GM12864 (cell line): ENCODE measurements at places on chromosomes 7 and 10.

DNA sequence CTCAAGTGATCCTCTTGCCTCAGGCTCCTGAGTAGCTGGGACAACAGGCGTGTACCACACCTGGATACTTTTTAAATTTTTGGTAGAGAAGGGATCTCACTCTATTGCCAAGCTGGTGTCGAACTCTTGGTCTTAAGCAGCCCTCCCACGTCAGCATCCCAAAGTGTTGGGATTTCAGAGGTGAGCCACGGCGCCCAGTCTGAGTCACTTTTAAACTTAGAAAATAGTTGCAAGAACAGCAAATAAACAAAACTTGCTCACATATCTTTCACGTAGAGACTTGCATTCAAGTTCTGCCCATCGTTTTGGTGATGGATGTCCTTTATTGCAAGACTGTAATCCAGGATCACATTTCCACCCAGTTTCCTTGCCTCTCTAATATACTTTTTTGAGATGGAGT, 16.6 kb downstream of the GTF2I start:
- DNase-seq, result no peak

DNA sequence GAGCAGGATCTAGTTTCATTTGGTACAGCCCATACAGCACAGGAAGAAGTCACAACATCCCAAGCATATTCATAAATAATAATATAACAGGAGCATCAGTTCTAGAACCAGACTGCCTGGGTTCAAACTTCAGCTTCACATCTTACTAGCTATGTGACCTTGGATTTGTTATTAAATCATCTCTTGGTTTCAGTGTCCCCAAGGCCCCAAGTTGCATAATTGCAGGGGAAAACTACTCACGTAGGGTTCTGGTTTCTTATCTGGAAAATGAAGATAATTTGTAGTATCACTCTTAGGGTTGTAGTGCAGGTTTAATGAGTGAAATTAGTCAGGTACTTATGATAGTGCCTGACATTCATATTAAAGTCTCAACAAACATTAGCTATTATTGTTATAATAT, 5.5 kb upstream of the IQUB start:
- no peak for DNase-seq

- no peak for DNase-seq
Measured at GRCh38 chr10:79223091-79224048, 123.9 kb upstream of the PPIF start.

GRCh38 chr7:25823571-25823970, 328.4 kb upstream of the NFE2L3 start:
- DNase-seq, result no peak

DNA sequence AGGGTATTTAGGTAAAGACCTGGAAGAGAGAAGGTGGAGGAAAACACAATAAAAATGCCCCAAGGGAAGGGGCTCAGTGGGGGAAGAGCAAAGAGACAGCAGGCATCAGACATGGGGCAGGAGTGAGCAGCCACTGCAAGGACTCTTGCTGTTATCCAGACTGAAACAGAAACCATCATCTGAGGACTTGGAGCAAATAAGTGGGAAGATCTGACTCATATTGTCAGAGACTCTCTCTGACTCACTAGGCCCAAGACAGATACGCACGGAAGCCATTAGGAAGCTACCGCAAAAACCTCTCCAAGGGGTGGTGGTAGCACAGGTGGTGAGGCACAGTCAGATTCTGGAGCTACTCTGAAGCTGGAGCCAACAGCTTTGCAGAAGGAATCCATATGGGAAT, 110.7 kb downstream of the RNF32 start:
- DNase-seq, result no peak

- no peak for DNase-seq
Measured at GRCh38 chr10:5470062-5470751, 29.2 kb downstream of the CALML5 start.

DNA sequence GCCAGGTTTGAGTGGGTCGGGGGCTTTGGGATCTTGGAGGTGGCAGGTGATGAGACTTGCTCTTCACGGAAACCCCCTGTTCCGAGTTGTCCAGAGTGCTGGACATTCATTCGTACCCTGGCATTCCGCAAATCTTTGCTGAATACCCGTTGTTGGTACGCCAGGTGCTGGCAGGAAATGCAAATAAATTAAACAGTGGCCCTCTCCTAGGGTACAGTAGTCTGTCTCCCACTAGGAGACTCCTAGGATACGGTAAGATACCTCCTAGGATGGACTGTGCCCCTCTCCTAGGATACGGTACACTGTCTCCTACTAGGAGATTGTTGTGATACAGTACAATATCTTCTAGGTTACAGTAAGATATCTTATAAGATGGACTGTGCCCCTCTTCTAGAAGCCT, 544 bp downstream of the SEC23IP start:
- DNase-seq, result no peak

- DNase-seq, result no peak
Measured at GRCh38 chr10:124308056-124308645, 110.6 kb downstream of the OAT start.

GRCh38 chr7:146346096-146346495, 229.5 kb downstream of the CNTNAP2 start:
- no peak for DNase-seq

DNA sequence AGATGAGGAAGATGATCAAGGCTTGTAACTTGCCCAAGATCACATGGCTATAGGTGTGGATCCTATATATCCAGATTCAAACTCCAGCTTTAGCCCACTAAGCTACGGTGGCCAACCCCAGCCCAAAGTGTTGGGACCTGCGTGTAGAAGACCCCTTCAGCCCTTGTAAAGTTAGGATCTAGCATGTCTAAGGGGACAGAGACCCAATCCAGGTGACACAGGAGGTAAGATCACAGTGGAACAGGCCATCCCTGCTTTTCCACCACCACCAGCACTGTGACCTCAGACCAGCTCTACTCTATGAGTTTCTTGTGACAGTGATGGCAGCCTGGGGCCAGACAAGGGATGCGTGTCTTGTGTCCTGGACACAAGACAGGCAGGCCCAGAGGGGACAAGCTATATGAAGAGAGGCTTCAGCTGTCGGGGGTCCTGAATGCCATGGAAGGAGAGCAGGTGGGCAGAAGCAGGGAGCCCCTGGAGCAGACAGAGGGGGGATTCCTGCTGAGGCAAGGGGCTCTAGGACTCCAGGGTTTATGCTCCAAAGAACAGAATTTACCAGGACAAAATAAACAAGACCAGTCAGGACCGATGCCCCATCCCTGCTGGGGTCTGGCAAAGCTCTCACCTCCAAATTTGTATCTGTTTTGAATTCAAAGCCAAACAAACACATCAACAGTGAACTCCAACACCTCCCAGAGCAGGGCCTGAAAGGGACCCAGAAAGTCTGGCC, 10.4 kb downstream of the GPRIN2 start:
- no peak for DNase-seq
